ENCODE measurements at places on chromosomes 5 and 9.

- DNase-seq: no peak
Measured at GRCh38 chr9:138115506-138115905, 237.9 kb downstream of the CACNA1B start.

GRCh38 chr9:112764344-112764743, 13.8 kb downstream of the SNX30 start:
- DNase-seq: no peak

GRCh38 chr9:133901184-133901835, 90.8 kb downstream of the VAV2 start:
- DNase-seq: no peak

- DNase-seq: no peak
Measured at GRCh38 chr9:137025517-137025966, 2.5 kb downstream of the ABCA2 start.

DNA sequence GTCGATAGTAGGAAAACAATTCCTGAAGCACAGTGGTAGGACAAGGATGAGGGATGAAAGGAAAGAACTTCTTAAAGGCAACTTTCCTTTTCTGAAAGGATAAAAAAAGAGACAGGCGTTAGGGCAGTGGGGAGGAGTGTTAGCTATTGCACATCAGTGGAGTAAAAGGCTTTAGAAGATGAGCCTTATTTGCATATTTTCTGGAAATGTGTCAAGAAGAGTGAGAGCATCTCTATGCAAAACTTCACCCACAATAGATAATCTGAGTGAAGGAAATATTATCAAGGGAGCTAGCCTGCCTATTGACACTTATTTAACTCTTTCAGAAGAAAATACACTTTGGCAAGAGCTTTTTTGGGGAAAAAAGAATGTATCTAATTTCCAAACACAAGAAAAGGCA, 151.6 kb downstream of the MACIR start:
- no peak for DNase-seq

DNA sequence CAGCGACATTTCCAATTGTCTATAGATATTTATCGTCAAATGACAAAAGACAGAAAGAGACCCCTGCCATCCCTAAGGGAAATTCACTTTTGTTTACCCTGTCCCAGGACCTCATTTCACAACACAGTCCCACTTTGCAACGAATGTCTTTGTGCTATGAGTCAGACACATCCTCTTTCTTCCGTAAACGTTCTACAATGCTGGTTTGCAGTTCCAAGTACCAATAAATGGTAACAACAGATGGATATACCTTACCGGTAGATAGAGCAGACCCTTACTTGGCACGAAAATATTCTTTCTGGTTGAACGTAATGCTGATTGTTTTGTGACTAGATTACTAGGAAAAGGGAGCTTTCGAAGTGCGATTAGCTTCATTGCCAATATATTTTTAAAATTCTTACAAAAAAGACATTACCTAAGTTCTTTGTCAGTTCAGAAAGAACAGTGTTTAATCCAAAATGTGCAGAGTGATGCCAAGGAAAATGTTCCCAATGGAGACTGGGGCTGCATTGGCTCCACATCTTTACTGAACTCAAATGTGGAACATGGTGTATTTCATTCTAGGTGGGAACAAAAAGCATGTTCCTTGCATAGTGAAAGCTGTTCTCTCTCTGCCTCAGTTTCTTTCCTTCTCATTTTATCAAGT, 202.5 kb upstream of the SLC27A6 start:
- DNase-seq: no peak

GRCh38 chr5:141960018-141960417, 2.0 kb upstream of the PCDH12 start:
- no peak for DNase-seq

DNA sequence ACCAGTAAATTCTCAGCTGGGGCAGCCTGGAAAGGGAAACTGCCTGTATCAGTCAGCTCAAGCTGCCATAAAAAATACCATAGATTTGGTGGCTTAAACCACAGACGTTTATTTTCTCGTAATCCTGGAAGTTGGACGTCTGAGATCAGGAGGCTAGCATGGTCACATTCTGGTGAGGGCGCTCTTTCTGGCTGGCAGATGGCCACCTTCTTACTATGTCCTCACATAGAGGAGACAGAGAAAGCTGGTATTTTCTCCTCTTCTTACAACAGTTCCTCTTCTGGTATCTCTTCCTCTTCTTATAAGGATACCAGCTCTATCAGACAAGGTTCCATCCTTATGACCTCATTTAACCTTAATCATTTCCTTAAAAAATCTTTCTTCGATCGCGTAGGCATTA, 50.5 kb upstream of the RFX3 start:
- no peak for DNase-seq

- peak; percentile 91 for DNase-seq
Measured at GRCh38 chr9:26809795-26810194, 82.8 kb downstream of the CAAP1 start.

DNA sequence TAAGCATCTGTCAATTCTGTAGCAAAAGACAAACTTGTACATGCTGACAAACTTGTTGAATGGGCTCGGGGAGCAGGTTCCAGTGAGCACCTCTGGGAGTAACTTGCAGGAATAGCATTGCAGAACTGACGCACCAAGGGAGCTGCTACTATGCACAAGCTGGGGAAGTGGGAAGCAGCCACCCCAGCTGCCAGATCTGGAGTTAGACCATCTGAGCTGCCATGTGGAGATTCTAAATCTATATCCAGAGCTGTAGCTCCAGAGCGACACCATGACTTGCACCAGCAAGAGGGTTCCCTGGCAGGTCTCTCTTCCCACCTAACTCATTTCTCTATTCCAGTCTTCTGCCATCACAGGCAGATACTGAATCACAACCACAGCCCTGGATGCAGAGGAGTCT, 346.0 kb upstream of the PANK3 start:
- no peak for DNase-seq

GRCh38 chr5:165360784-165361542, 1855.5 kb downstream of the MAT2B start:
- no peak for DNase-seq

- no peak for DNase-seq
Measured at GRCh38 chr9:27470291-27470856, 53.7 kb upstream of the IFNK start.

DNA sequence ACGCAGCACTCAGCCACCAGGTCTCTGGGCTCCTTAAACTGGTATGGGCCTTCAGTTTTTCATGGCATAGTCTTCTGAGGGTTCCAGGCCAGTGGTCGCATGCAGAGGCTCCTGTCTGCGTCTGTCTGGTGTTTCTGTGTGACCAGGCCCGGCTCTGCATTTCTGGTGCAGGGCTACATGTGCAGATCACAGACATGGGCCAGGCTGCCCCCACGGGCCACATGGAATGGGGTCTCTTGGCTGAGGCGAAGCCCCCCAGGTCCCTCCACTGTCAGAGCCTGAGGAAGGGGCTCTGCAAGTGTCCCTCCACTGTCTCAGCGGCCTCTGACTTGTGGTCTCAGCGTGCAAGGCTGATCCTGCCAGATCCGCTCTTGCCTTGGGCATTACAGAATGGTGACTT, 15.6 kb upstream of the CARD19 start:
- no peak for DNase-seq

GRCh38 chr9:76620996-76621395, 143.2 kb upstream of the PCA3 start:
- no peak for DNase-seq

GRCh38 chr5:150783422-150783928, 4.9 kb downstream of the SMIM3 start:
- DNase-seq: peak; percentile 70

GRCh38 chr5:122081541-122081940, 3.5 kb upstream of the LOX start:
- DNase-seq: no peak

DNA sequence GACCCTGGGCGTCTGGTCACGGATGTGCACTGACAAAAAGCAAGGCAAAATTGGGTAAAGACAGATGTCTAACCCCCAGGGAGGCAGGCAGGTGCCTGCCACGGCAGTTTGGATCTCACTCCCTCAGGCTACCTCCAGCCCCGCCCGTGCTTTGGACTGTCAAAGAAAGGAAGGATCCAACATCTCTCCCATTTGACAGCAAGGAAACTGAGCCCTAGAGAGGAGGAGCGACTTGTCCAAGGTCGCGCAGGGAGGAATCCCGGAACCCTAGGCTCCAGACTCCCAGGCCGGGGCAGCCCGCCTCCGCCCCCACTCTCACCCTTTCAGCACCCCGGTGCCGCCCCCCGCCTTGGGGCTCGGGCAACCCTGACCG, 376 bp downstream of the GOLGA1 start:
- DNase-seq: no peak

- DNase-seq: no peak
Measured at GRCh38 chr5:90987726-90988125, 395.4 kb downstream of the ARRDC3 start.

DNA sequence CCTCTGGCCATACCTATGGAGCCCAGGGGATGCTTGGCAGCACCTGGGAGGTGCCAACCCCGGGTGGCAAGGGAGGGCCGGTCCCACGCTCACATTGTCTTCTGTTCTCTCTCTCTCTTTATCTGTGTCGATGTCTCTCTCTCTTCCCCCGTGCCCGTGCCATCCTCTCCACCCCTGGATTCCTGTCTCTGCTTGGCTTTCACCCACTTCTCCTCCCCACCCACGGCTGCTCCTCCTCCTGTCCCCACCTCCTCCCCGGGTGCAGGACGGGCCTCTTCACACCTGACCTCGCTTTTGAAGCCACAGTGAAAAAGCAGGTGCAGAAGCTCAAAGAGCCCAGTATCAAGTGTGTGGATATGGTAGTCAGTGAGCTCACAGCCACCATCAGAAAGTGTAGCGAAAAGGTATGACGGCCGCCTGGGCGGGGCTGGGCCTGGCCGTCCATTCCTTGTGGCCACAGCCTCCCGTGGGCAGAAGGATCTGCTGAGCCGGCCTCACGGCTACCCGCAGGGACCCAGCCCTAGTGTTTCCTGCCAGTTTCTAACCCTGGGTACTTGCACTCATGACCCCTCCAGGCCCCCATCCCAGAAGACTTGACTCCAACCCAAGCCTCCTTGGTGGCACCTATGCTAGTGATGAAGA, 22.7 kb downstream of the DNM1 start:
- no peak for DNase-seq

GRCh38 chr9:93207326-93207814, 23.4 kb downstream of the WNK2 start:
- DNase-seq: no peak

GRCh38 chr5:124872086-124872485, 125.6 kb upstream of the ZNF608 start:
- no peak for DNase-seq

GRCh38 chr9:33177086-33177485, 9.9 kb upstream of the B4GALT1 start:
- no peak for DNase-seq

- DNase-seq: peak; percentile 95
Measured at GRCh38 chr5:22596404-22596970, 256.7 kb downstream of the CDH12 start.

- no peak for DNase-seq
Measured at GRCh38 chr9:121271368-121272341, 3.7 kb downstream of the GSN start.

DNA sequence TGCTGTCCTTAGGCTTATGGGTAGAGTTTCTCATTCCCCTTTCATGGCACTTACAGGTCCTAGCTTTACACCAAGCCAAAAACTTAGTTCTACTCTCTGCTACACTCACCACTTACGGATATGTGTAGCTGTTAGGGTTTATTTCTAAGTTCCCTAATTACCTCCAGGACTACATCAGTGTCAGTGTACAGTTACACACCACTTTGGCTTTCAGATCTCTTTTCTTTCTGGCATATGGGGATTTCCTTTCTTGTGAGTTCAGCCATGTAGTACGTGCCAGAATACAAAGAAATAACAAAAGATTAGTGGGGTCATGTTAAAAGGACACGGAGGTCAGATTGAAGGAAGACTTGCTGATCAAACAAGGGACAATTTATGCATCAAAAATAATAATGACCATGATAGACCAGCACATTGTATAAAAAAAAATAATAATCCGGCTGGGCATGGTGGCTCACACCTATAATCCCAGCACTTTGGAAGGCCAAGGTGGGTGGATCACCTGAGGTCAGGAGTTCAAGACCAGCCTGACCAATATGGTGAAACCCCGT, 41.8 kb downstream of the LYRM7 start:
- no peak for DNase-seq

DNA sequence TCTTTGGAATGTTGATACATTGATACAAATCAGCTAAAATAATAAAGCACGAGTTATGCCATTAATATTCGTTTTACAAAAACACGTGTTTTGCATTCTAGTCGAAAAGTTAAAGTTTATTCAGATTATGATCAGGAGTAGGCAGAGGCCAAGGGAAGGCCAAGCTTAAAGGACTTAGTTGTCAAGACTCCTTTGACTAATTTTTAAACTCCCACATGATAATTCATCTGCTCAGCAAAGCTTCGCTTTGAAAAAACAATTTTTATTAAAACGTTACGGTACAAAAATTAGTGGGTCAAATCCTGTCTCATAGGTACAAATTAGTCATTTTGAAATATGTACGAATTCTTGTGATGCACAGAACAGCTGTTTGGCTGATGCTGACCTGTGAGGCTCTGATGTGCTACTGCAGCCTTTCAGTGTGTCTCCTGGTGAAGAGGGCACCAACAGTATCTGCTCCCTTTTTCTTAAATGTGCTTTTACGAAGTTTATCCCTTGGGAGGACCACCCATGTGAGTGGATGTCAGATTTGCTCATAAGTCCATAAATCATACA, 23.0 kb upstream of the NR3C1 start:
- DNase-seq: no peak

DNA sequence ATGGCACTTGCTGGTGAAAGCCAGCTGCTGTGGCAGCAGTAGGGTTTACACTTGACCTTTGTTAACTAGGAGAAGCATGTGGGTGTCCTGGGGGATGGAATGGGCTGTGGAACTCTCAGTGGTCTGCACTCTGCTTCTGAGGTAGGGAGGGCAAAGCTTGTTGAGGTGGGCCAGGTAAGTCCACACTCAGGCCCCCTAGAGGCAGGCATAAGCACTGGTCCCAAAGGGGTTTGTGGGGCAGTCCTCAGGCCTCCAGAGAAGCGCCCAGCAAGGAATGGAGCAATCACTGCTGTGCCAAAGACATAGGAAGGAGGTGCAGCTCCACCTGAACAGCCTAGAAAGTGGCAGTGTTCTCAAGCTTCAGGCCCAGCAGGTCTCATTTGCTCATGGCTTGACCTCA, 34.7 kb downstream of the INSL4 start:
- no peak for DNase-seq

DNA sequence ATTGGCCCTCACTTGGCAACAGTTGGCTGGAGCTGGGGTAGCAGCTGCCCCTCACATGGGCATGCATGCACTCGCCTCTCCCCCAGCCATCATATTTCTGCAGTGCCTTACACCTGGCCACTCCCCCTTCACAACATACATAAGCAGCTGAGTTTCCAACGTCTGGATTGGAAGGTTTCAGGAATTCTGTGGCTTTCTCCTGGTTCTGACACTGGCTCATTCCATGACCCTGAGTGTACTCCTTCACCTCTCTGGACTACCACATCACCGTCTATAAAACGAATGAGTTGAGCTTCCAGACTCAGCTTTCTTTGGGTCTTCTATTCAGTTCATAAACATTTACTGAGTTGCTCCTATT, 84.3 kb downstream of the GALNT10 start:
- no peak for DNase-seq

Measured in HS-5 (cell line).